ENCODE measurements at places on chromosomes 7 and 10.

GRCh38 chr10:91907033-91907594, 2.2 kb downstream of the FGFBP3 start:
- no peak for DNase-seq

- DNase-seq = no peak
These were observed 50.8 kb downstream of the CXCL12 start for GRCh38 chr10:44334091-44334490.

GRCh38 chr10:12438919-12439692, 89.8 kb downstream of the CAMK1D start:
- no peak for DNase-seq

GRCh38 chr7:137669706-137670105, 177.1 kb downstream of the DGKI start:
- no peak for DNase-seq

- DNase-seq = no peak
These were observed 86.6 kb downstream of the FRMPD2 start for GRCh38 chr10:48187713-48188485.

- no peak for DNase-seq
These were observed 219.6 kb downstream of the ARHGAP12 start for GRCh38 chr10:31709028-31709427.

DNA sequence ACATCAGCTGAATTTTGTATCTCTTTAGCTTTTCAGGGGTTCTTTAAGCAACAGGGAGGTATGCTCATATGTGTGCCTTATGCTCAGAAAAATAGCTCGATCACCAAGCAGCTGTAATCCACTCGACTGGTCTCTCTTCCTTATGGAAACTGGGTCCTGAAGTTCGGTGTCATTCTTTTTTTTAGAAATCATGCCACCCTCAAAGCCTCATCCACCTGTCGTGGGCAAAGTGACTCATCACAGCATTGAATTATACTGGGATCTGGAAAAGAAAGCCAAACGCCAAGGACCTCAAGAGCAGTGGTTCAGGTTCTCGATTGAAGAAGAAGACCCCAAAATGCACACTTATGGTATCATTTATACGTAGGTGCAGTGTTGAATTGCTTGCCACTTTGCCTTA, 83.6 kb downstream of the FANK1 start:
- DNase-seq = no peak

- DNase-seq = no peak
These were observed 96.1 kb downstream of the RELN start for GRCh38 chr7:103893350-103893749.

- no peak for DNase-seq
These were observed 80.2 kb downstream of the KCND2 start for GRCh38 chr7:120353171-120353570.

GRCh38 chr7:93933156-93933555, 11.6 kb downstream of the GNG11 start:
- no peak for DNase-seq

GRCh38 chr10:47374611-47375536, 9.2 kb downstream of the ZNF488 start:
- no peak for DNase-seq

GRCh38 chr7:46759711-46760480, 822.0 kb downstream of the TNS3 start:
- no peak for DNase-seq

DNA sequence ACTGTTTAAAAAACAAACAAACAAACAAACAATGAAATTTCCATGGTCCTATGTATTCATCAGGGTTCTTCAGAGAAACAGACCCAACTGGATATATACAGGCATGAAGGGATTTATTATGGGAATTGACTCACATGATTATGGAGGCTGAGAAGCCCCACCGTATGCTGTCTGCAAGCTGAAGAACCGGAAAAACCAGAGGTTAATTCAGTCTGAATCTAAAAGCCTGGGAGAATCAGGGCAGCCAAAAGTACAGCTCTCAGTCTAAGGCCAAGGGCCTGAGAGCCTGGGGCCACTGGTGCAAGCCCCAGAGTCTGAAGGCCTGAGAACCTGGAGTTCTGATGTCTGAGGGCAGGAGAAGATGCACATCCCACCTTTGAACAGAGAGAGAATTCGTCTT, 163.5 kb downstream of the MDFIC start:
- no peak for DNase-seq

- no peak for DNase-seq
These were observed 794.0 kb upstream of the C7orf33 start for GRCh38 chr7:147796581-147796980.

- no peak for DNase-seq
These were observed 166.0 kb upstream of the ZNF32 start for GRCh38 chr10:43814663-43815062.

DNA sequence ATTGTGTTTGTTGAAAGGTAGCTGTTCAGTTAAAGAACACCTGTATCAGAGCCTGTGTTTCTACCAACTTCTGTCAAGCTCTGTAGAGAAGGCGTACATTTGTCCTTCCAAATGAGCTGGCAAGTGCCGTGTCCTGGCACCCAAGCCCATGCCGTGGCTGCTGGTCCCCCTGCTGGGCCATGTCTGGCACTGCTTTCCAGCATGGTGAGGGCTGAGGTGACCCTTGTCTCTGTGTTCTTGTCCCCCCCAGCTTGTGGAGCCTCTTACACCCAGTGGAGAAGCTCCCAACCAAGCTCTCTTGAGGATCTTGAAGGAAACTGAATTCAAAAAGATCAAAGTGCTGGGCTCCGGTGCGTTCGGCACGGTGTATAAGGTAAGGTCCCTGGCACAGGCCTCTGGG, 154.9 kb downstream of the EGFR start:
- DNase-seq = no peak

- no peak for DNase-seq
These were observed 3.5 kb upstream of the LCOR start for GRCh38 chr10:96828609-96829008.

DNA sequence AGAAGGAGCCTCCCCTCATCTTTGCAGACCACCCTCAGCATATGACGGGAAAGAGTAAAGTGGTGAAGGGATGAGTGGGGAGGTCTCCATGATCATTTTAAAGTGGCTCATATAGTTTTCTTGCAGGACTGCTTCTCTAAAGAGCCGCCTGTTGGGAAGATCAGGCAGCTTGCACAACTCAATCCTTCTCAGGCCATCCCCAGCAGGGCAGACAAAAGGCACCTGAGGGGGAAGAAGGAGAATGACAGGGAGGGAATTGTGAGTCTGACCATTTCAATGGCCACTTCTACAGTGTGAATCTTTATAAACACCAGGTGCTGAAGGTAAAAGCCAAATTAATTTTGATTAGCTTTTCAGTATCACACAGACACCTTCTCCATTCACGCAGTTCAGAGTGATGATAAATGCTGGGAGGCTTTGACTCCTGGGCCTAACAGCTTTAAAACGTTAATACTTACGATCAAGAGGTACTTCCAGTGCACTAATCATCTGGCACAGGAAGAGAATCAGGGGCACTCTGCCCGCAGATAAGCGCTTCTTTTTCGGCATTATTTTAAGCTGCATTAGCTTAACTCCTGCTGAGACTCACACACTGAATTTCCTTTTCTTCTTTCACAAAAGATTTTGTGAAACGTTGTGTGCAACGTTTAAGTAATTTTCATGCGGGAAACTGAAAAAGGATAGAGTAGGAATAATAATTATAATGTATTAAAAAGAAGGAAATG, 109.5 kb upstream of the LAMB4 start:
- DNase-seq = no peak

GRCh38 chr10:79937701-79938151, 11.2 kb downstream of the SFTPD start:
- DNase-seq = no peak

- no peak for DNase-seq
These were observed 18.0 kb upstream of the NPVF start for GRCh38 chr7:25246306-25246705.

DNA sequence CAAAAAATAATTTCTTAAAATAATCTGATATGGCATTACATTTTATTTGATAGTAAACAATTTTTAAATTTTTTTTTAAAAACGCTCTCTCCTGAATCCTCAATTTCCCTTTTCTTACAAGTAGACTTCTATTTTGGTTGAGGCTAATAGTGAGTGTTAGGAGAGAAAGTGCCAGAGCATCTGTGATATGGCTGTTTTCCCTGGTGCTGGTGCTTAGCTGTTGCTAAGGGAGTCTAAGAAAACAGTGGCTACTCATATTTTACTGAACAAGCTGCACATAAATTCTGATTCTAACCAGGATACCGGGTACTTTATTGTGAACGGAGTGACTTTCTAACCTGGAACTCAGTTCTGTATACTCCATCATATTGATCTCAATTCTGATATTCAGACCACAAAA, 311.1 kb upstream of the KIAA1217 start:
- no peak for DNase-seq

DNA sequence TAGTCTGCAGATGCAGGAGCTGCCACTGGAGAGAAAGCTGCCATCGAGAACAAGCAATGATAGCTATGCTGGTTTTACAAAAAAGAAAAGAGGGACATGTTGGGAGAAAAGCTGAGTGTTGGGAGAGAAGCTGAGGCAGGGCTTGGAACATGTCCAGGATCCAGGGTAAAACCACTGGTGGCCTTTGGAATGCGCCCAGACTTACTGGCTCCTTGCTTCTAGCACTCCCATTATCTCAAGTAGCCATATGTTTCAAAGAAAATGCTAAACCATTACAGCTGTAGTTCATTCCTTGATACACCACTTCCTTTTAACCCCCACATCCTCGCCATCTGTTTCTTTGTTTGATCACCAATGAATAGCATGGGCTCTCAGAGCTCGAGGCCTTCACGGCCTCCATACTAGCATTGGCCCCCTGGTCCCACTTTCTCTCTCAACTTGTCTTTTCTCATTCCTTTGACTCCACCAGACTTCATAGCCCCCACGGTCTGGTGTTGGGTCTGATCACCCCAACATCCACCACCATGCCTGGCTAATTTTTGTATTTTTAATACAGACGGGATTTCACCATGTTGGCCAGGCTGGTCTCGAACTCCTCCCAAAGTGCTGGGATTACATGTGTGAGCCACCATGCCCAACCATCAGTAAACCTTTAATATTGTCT, 23.8 kb upstream of the PLAC9 start:
- no peak for DNase-seq

GRCh38 chr7:91043186-91043585, 221.0 kb upstream of the FZD1 start:
- peak; percentile 64 for DNase-seq

- no peak for DNase-seq
These were observed 29.1 kb downstream of the WDR37 start for GRCh38 chr10:1085258-1085657.

DNA sequence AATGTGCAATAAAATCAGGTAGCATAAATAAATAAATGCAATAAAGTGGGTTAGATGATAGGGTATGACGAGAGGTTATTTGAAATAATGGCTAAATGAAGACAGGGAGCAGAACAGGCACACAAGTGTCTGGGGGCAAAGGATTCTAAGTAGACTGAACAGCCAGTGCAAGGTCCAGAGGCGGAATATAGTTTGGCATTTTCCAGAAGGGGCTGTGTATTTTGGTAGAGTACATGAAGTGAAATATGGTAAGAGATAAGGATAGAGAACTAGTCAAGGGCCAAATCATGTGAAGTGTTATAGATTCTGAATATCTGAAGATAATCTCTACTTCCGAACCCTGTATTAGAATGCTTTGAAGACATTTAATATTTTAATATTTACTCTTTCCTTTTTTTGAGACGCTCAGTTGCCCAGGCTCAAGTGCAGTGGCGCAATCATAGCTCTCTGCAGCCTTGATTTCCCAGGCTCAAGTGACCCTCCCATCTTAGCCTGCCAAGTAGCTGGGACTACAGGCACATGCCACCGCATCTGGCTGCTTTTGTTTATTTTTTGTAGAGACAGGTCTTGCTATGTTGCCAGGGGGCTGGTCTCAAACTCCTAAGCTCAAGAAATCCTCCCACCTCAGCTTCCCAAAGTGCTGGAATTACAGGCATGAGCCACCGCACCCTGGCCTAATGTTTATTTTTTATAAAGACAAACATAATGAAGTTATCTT, 44.4 kb upstream of the CD36 start:
- no peak for DNase-seq

DNA sequence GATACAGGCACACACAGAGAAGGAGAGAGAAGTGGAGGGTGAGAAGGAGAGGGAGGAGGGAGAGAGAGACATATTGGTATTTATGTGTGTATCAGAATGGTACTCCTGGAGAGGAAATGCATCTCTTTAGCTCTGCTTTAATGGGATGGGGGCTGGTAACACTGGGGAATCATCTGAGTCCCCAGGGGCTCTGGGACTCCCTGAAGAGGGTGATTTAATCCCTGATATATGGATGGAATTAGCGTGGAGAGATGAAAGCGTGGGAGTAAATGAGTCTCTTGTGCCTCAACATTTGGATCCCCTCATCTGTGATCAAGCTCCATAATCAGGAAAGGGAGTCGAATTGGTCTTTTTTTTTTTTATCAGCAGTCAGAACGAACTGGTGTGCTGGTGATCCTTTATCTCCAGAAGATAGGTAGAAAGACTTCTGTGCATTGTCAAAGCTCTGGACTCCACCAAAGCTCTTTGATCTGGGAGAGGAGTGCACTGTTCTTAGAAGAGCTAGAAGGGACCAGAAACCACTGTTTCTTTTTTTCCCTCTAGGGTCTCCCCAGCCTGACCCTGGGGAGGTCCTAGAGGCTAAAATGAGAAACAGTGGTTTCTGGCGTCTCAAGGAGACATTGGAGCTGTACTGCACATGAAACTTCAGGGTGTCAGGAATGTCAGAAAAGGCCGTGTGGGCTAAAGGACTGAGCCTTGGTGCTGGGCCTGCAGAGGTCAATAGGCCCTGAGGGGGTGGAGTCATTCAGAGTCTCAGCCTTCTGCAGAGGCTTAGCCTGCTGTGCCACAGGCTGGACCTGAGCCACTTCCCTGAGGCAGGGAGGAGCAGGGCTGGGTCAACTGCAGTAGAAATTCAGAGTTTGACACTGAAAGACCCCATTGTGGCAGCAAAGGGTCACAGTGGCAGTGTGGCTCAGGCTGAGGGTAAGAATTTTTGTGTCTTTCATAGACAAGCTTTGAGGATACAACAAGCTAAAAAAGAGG, 234.4 kb upstream of the SLC26A5 start:
- DNase-seq = no peak

GRCh38 chr10:105017116-105017515, 376.0 kb downstream of the SORCS3 start:
- DNase-seq = no peak

GRCh38 chr10:1509011-1509530, 228.3 kb downstream of the ADARB2 start:
- DNase-seq = no peak

- DNase-seq = no peak
These were observed 46.7 kb upstream of the RBM33 start for GRCh38 chr7:155597753-155598140.

DNA sequence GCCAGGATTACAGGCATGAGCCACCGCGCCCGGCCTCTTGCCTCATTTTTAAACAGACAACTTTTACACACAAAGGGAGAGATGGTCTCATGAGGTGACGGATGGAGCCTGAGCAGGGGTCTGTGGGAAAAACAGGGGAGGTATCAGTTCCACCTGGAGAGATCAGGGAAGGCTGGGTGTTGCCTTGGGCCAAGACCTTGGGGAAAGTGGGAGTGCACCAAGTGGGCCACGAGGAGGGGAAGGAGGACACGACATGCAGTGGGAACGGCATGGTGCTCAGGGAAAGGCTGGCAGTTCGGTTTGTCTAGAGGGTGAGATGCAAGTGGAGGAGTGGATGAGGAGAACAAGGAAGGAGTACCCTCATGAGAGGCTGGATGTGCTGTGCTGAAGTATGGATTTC, 8.9 kb upstream of the ZNF777 start:
- DNase-seq = no peak

GRCh38 chr7:36301914-36302771, 87.5 kb upstream of the ANLN start:
- DNase-seq = no peak

Measured in pons (tissue), 1 donor.